Muscle of leg (tissue), 16 donors: ENCODE measurements at places on chromosomes 3 and 15. TPM values are rescaled to one million over a fixed set of nuclear protein-coding genes. Genes with fewer than 3 reads are reported as not detected.
A peak's percentile ranks its signal among the peaks of the same experiment; 100 is the strongest.

DNA sequence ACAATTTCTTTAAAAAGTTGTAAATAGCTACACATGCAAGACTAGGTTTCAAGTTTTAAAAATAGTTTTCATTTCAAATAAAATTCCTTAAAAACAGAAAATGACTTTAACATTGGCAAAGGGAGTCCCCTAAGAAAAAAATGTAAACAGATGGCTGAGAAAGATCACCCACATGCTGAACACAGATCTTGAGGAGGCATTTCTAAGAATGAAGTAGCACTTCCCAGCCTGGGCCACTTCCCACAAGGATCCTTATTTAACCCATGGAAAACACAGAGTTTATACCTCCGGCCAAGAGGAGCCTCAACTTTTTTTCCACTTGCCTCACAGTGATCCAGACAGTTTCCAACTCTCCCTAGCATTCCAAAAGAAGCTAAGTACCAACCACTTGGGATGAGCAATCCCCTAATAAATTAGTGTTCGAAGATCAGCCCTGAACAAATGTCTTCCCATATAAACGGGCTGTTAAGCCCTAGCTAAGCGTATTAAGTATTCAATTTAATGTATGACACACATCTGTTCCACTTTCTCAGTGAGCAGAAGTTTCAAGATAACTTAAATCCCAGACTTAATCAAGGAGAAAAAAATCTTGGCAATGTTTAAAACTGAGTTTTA lies 61.4 kb downstream of the GADL1 start:
- peak; percentile 44 for DNase-seq

GRCh38 chr3:51970606-51971300 lies 3.1 kb downstream of the ABHD14B start:
- DNase-seq: no peak

DNA sequence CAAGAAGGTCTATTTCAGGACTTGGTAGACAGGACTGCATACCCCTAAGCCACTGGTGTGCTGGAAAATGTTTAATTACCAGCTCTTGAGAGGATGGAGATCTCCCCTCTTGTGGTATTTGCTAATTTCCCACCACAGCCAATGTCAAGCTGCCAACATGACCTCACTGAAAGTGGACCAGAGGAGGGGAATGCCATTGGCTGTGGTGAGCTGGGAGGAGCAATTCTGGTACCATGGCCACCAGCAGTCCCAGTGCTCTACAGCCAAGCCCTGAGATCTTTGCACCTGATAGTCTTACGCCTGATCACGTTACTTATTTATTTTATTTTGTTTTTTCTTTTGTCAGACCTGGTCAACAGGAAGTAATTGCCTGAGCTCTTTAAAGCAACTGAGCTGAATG lies 82.5 kb upstream of the BCL6 start:
- DNase-seq: no peak

- DNase-seq: peak; percentile 53
These were observed 137.7 kb downstream of the IGF1R start for GRCh38 chr15:98785807-98786621.

DNA sequence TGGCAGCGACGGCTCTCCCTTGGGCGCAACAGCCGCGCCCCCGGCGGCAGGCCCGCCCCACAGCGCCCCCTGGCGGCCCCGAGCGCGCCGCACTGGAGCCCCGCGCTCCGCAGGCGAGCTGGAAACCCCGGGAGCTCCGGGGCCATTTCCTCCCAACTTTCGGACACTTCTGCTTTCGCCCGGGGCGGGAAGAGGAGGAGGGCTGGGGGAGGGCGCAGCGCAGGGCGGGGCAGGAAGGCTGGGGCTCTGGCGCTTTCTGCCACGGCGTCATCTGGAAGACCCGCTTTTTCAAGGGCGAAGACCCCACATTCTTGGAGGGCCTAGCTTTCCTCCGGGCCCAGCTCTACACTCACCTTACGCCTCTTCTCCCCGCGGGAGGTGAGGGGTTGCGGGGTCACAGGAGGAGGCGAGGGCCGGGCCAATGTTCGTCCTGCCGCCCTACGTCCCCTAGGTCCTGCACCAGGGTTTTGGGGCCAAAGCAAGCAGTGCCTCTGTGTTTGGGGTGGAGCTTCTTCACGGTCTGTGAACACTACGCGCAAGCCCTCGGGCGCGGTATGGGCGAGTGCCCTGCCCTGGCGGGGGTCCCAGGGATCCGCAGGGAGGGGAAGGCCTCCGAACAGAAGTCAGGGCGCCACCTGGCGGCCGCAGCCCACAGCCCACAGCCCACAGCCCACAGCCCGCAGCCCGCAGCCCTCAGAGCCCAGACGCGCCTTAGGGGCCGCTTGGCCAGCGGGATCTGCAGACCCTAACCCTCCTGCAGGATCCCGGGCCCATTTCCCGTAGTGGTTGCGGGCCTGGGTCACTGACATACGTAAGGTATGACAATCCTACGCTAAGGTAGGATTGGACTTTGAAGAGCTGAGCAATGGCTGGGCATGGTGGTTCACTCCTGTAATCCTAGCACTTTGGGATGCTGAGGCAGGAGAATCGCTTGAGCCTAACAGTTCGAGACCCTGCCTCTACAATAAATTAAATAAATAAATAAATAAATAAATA lies 31.1 kb downstream of the FOXL2 start:
- peak; percentile 97 for DNase-seq

- DNase-seq: peak; percentile 32
These were observed 198.9 kb downstream of the ADAMTS9 start for GRCh38 chr3:64488939-64489338.

DNA sequence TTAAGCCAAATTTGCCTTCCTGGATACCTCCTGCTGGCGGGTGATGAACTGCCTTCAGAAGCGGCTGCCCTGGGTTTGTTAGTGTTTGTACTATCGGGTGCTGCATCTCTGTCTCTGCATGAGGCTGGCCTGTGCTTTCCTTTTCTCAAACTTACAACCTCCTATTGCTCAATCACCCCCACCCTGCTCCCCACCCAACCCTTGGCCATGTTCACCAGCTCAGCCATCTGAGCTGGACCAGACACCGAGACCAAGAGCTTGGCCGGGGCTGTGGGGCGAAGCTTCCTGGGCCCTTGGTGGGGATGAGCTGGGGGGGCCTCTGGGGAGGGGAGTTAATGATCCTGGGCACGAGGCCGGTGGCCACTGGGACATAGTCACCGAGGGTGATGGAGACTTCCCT lies 16.8 kb upstream of the FBLN2 start:
- DNase-seq: no peak

- DNase-seq: no peak
These were observed 46.6 kb downstream of the APBA2 start for GRCh38 chr15:28932361-28932760.

DNA sequence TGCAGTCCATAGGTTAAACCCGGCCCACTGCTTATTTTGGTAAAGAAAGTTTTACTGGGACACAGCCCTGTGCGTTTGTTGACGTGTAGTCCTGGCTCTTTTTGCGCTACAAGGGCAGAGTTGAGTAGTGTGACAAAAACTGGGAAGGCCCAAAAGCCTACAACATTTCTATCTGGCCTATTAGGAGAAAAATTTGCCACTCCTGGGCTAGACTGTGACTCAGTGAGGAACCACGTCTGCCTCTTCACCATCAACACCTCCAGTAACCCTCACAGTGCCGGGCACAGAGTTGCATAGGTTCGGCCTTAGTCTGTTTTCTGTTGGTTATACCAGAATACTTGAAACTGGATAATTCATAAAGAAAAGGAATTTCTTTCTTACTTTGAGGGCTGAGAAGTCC lies 110.3 kb downstream of the TOP2B start:
- no peak for DNase-seq

DNA sequence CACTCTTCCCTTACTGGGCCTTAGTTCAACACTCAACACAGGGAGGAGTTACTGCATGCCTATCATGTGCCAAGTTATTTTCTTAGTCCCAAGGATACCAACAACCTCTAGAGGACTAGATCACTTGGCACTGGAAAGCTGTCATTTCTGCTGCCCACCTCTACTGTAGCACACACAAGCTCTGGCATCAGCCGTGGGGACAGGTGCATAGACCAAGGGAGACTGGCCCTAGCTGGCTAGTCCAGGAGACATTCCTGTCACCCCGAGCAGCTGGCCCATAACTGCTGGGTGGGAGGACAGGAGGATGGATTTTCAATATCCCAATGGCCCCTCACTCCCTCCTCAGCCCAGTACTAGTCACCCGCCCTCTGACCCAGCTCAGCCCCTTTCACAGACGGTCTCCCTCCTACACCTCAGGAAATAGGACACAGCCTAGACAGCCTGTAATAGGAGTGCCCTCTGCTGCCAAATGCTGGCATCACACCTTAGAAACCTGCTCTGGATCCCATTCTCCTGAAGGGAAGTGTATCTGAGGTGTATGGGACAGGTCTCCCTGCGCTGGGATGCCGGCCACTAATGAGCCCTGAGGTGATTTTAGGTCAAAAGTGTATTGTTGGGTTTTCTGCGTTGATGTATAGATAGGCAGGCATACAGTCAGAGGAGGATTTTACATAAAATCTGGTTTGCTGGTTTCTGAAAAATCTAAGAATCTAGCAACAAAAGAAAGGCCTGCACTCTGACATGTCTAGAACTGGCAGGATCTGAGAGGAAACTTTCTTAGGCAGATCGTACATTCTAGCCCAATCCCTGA lies 3.4 kb upstream of the DZIP1L start:
- peak; percentile 77 for DNase-seq

DNA sequence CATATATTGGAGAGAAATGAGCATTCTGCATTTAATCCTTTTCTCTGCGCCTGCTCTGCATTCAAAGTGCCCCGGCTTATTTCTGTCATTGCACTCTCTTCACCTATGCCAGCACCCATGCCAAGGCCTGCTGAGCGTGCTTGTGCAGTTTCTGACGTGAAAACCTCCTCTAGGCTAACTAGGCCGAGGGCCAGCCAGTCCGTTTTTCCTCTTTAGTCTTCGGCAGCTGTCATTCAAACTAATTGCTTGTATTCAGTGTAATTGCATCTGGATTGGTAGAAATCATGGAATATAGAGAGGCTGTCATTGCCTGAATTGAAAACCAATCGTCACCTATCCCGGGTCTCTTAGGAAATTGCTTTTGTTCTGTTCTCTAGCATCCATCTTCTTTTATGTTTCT lies 94.0 kb downstream of the ARPP21 start:
- DNase-seq: no peak

DNA sequence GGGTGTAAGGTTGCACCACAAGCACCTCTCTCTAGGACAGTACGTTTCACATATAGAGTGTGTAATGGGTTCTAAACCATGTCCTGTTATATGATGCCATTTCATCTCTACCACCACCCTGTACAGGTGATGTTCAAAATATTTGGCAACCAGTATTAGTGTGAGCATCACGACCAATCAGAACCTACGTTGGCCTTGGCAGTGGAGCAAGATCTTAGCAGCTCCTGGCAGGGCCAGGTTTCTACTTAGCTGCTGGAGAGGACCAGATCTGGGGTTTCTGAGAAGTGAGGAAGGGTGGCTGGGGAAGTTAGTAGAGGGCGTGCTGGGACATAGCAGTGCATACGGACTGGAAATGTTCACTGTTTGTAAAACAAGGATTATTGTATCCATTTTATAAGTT lies 23.1 kb upstream of the MITF start:
- DNase-seq: peak; percentile 39

DNA sequence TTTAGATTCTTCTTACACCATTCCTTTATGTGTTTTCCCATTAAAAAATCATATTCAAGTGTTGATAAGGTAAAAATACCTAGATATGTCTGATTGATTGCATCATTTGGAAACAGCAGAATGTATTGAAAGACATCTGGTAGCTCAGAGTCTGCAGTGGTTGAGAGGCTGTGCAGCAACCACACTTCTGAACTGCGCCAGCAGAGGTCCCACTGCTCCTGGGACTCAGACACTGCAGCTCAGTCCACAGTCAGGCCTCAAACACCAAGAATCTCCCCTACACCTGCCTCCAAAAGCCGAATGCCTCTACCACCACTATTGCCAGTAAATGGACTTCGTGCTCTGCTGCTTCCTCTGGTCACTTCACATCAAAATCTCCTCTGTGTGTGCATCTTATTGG lies 176.9 kb upstream of the LMCD1 start:
- peak; percentile 12 for DNase-seq

GRCh38 chr3:115359536-115359935 lies 212.4 kb upstream of the ZBTB20 start:
- peak; percentile 17 for DNase-seq

DNA sequence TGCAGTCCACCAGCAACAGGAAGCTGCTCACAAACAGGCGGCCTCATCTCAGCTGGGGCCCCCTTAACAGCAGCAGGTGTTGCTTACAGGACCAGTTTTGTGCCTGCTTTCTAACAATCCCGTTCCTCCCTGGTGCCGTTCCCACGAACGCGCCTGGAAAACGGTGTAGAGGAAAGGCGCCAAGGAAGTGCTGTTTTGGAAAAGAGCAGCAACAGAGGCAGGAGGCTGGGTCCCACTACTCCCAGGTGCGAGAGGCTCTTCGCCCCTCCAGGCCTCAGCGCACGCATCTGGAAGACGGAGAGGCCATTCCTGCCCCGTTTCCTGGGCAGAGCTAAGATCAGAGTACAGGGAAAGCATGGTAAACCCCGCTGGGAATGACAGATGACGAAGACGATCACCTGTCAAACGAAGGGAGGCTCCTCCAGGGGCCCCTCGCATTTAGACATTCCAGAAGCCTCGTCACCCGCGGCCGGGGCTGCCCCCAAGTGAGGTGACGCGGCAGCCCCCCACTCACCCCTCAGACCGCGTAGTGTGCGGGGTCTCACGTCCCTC lies 603 bp downstream of the SCAPER start:
- DNase-seq: peak; percentile 66

The ADAMTS9 gene
- 109 TPM for polyA plus RNA-seq

The ALG1L2 gene
- 1.1 TPM for polyA plus RNA-seq

The RAD54L2 gene
- polyA plus RNA-seq: 11.5 TPM

The NEK10 gene
- polyA plus RNA-seq: 2.9 TPM

The MKRN2OS gene
- 0.12 TPM for polyA plus RNA-seq

The MYZAP gene
- 4.9 TPM for polyA plus RNA-seq
